ENCODE measurements at places on chromosomes 12 and 14. TPM values are rescaled to one million over a fixed set of nuclear protein-coding genes. Genes with fewer than 3 reads are reported as not detected.

C1R gene
- total RNA-seq = 650 TPM

- no peaks in the 10 kb centered on the region for H3K36me3 ChIP-seq
- H3K27ac ChIP-seq = no peak overlapping the region
- H3K4me1 ChIP-seq = no peaks in the 10 kb centered on the region
- no peak overlapping the region for H3K4me3 ChIP-seq
- no peak for DNase-seq
These were observed 59.5 kb upstream of the CDKN3 start for GRCh38 chr14:54337314-54337713.

NFE2 gene
- total RNA-seq = 0.17 TPM

DNA sequence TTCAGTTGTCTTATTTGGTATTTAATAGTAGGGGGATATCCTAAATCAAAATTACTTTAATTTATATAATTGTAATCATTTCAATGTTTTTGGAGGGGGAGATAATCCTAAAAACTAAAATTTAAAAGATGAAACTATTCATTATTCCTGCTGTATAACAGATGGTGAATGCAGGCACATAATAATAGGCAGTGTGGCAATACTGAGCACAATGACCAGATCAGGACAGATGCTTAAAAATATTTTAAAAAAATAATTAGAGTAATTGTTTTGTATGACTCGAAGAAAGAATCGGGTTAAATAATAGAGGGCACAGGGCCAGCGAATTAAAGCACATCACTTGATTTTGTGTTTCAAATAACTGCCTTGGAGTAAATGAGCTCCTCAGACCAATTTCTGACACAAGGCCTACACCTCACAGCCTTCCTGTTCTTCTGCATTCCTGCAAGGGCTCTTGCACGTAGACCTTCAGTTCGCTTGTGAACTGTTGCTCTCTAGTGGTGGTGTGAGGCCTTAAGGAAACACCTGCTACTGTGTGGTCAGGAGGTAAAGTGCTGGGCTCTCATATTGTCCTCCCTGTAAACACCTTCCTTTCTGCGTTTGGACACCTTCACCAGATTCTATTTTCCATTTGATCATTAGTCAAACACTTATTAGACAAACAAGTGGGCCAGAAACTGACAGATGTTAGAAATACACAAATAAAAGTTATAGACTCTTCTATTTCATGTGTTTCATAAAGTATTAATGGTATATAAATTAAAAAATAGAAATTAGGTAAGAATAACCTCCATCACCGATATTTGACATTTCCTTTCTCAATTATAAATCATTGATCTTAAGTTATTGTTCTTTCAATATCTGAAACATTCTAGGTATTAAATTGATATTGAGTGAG, 29.3 kb upstream of the KLRF1 start:
- H3K4me1 ChIP-seq = no peaks in the 10 kb centered on the region
- no peak overlapping the region for H3K4me3 ChIP-seq
- H3K27me3 ChIP-seq = no peaks in the 10 kb centered on the region
- H3K27ac ChIP-seq = no peak overlapping the region
- no peaks in the 10 kb centered on the region for H3K36me3 ChIP-seq
- peak; percentile 68 for DNase-seq

DNA sequence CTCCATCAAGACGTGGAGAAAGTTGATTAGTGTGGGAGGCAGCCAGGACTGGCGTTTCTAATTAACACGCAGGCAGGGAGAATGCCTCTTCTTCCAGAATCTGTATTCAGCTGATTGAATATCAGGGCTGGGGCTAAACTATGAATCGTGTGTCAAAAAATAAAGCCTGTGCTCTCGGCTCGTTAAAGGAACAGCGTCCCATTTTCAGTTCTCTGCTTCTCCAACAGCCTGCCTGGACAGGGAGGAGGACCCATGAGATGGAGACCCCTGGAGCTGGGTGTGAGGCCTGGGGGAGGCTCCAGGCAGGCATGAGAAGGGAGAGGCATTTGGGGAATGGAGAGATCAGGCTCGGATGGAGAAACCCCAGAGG, 28.6 kb upstream of the LHX5 start:
- no peaks in the 10 kb centered on the region for H3K36me3 ChIP-seq
- no peaks in the 10 kb centered on the region for H3K27me3 ChIP-seq
- H3K4me1 ChIP-seq = no peaks in the 10 kb centered on the region
- no peak overlapping the region for H3K27ac ChIP-seq
- no peak overlapping the region for H3K4me3 ChIP-seq

DNA sequence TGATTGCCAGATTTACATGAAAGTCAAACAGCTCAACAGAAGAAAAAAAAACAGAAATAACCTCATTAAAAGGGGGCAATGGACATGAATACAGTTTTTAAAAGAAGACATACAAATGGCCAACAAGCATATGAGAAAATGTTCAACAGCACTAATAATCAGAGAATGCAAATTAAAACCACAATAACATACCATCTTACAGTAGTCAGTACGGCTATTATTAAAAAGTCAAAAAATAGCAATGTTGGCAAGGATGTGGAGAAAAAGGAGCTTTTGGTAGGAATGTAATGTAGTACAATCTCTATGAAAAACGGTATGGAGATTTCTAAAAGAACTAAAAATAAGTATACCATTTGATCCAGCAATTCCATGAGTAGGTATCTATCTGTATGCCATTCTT, 272.1 kb downstream of the CEP128 start:
- DNase-seq = peak; percentile 79
- no peaks in the 10 kb centered on the region for H3K36me3 ChIP-seq
- H3K27me3 ChIP-seq = no peaks in the 10 kb centered on the region
- no peak overlapping the region for H3K27ac ChIP-seq
- H3K4me3 ChIP-seq = no peak overlapping the region
- no peaks in the 10 kb centered on the region for H3K4me1 ChIP-seq

DNA sequence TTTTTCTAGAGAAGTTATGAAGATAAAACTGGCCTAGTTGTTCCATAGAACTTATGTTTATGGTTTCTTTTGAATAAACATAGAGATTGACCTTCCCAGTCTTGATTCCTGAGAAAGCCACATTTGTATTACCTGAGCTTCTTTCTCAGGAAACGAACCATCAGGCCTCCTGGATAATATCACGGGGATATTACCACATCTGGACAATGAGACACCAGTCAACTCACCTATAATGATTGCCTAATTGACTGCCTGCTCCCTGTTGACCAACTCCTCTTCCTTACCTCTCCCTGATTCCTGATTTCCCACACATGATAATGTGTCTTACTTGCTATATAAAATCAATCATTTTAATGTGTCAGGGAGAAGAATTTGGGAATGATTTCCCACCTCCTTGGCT, 822.7 kb downstream of the LRFN5 start:
- no peak overlapping the region for H3K4me3 ChIP-seq
- H3K4me1 ChIP-seq = no peaks in the 10 kb centered on the region
- no peak overlapping the region for H3K27ac ChIP-seq

GRCh38 chr12:68776976-68777610, 30.9 kb upstream of the MDM2 start:
- no peak overlapping the region for H3K27ac ChIP-seq
- H3K4me1 ChIP-seq = no peaks in the 10 kb centered on the region
- H3K4me3 ChIP-seq = no peak overlapping the region
- H3K36me3 ChIP-seq = no peaks in the 10 kb centered on the region

DNA sequence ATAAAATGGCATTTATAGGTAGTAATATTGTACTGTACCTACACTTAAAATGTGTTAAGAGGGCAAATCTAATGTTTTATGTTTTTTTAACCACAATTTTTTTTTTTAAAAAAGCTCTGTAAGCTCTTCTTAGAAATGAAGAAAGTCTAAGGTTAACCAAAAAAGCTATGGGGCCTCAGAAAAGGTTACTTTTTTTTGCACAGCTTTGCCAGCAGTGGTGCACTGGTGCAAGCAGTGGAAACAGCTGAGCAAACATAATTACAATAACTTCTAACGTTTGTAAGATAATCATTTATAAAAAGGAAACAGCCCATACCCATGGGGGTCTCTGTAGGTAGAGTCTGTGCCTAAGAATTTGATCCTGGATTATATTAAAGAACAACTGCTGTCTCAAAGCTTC, 85.1 kb upstream of the NID2 start:
- no peak overlapping the region for H3K27ac ChIP-seq
- no peak for DNase-seq
- no peaks in the 10 kb centered on the region for H3K4me1 ChIP-seq
- no peak overlapping the region for H3K4me3 ChIP-seq
- peaks cover 16% of the 10 kb centered on the region for H3K27me3 ChIP-seq
- H3K36me3 ChIP-seq = no peaks in the 10 kb centered on the region

- no peak overlapping the region for H3K4me3 ChIP-seq
- no peaks in the 10 kb centered on the region for H3K4me1 ChIP-seq
These were observed 17.4 kb downstream of the FZD10 start for GRCh38 chr12:130179621-130180020.

DNA sequence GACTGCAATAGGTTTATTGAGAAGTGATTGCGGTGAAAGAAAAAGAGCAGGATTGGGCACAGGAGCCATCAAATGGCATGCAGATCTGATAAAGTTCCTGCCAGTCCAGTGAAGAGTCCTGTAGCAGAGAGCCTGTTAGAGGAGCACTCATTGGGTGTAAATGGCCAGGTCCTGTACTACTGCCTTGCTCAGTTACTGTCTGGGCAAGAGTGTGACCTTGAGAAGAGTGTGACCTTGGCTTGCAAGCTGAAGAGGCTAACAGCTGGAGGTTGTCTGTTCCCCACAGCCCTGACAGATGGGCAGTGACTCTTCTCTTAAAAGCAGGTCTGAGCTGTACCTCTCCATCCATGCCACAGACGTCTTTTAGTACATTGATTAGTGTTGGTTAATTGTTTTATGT, 148.6 kb upstream of the SLC38A2 start:
- peaks cover 32% of the 10 kb centered on the region for H3K4me1 ChIP-seq
- H3K4me3 ChIP-seq = no peak overlapping the region
- H3K27me3 ChIP-seq = no peaks in the 10 kb centered on the region
- DNase-seq = peak; percentile 11

PPP4R3A gene
- 88.0 TPM for total RNA-seq

GPD1 gene
- total RNA-seq = not detected

GRCh38 chr14:94654071-94654861, 42.1 kb downstream of the SERPINA3 start:
- no peak overlapping the region for H3K27ac ChIP-seq
- H3K4me1 ChIP-seq = no peaks in the 10 kb centered on the region
- peak; percentile 43 for DNase-seq
- H3K27me3 ChIP-seq = no peaks in the 10 kb centered on the region

ARMH4 gene
- total RNA-seq = 6.3 TPM

- no peaks in the 10 kb centered on the region for H3K36me3 ChIP-seq
- no peaks in the 10 kb centered on the region for H3K4me1 ChIP-seq
- H3K27ac ChIP-seq = no peak overlapping the region
- peak; percentile 86 for DNase-seq
These were observed 62.5 kb downstream of the ETNK1 start for GRCh38 chr12:22687361-22688076.

DNA sequence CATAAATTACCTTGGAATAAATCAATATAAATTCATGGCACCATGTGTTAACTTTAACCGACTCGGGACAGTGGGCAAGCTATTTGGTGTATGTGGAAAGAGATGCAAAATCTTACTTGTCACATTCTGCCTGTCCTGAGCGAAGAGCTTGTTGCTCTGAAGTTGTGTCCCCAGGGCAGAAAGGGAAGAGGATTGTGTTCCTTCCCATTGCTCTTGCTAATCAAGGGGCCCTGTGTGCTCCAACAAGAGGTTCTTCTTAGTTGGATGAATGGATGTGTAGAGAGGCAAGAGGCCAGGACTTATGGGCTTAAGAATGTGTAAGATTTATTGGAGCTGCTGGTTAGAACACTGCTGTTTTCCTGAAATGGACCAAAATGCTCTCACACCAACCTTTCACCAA, 36.5 kb upstream of the FRS2 start:
- DNase-seq = no peak
- H3K4me1 ChIP-seq = no peaks in the 10 kb centered on the region
- H3K4me3 ChIP-seq = no peak overlapping the region
- H3K27ac ChIP-seq = no peak overlapping the region
- no peaks in the 10 kb centered on the region for H3K27me3 ChIP-seq

DNA sequence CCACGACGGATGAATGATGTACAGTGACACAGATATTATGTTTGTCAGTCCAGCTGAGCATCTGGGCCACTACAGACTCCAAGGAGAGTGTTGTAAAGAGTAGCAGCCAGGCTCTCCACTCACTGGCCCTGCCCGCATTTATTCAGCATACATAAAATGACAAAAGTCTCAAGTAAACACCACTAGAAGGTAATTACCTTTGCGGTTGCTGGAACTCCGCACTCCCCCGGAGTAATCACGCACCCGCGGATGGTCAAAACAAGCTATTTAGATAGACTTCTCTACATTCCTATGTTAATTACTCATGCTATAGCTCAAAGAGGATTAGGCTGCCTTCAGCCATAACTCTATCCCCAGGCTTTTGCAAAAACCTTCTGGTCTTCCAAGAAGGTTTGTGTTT, 18.8 kb upstream of the STRAP start:
- DNase-seq = no peak
- no peaks in the 10 kb centered on the region for H3K4me1 ChIP-seq
- no peak overlapping the region for H3K4me3 ChIP-seq
- H3K27me3 ChIP-seq = no peaks in the 10 kb centered on the region
- no peak overlapping the region for H3K27ac ChIP-seq
- H3K36me3 ChIP-seq = no peaks in the 10 kb centered on the region

RGS6 gene
- not detected for total RNA-seq

SLC10A1 gene
- total RNA-seq = not detected

BCL2L2 gene
- 17.2 TPM for total RNA-seq

DNA sequence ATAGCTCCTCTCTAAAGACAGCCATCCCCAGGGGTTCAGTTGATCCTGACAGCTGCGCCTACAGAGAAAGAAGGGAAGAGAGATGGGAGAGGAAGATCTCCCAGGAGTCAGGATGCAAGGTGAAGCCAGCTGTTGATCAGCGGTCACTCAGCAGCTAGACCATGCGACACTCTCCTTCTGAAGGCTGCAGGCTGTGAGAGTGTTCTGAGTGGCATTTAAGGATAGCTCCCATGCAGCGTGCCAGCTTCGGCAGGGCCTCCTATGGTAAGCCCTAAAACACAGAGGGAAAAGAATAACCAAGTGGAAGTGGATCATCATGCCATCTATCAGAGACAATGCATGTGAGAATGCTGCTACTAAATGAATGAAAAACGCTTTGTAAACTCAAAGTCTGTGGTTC, 197.9 kb upstream of the NUDT4 start:
- no peak overlapping the region for H3K4me3 ChIP-seq
- H3K4me1 ChIP-seq = peaks cover 17% of the 10 kb centered on the region
- no peaks in the 10 kb centered on the region for H3K36me3 ChIP-seq
- no peaks in the 10 kb centered on the region for H3K27me3 ChIP-seq
- DNase-seq = no peak
- no peak overlapping the region for H3K27ac ChIP-seq

DNA sequence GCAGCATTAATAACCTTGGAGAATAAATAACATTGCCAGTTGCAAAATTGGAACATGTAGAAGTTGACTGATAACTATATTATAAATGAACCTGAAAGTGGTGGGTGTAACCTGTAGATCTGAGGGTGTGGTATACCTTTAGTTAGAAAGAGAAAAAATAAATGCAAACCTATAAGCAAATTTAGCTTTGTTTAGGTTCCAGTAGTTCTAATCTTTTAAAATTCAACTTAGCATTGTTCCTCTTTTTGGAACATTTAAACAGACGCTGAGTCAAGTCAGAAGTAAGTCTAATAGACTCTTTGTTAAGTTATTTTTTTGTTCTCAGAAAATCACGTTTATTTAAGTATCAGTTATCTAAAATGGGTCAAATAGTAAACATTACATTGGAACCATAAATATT, 120.0 kb downstream of the DNAI7 start:
- H3K4me1 ChIP-seq = no peaks in the 10 kb centered on the region
- no peaks in the 10 kb centered on the region for H3K36me3 ChIP-seq
- H3K27ac ChIP-seq = no peak overlapping the region
- DNase-seq = no peak

- H3K36me3 ChIP-seq = no peaks in the 10 kb centered on the region
- H3K27me3 ChIP-seq = peaks cover 7% of the 10 kb centered on the region
- DNase-seq = peak; percentile 26
These were observed 42.5 kb downstream of the SMIM41 start for GRCh38 chr12:52121824-52122539.

- no peaks in the 10 kb centered on the region for H3K4me1 ChIP-seq
- H3K27me3 ChIP-seq = no peaks in the 10 kb centered on the region
- H3K36me3 ChIP-seq = no peaks in the 10 kb centered on the region
These were observed 7.6 kb downstream of the PTPRO start for GRCh38 chr12:15329891-15330290.

Measured in fibroblast of lung (primary cell).